Fibroblast of pulmonary artery (primary cell): ENCODE measurements at places on chromosomes 7 and 10.

DNA sequence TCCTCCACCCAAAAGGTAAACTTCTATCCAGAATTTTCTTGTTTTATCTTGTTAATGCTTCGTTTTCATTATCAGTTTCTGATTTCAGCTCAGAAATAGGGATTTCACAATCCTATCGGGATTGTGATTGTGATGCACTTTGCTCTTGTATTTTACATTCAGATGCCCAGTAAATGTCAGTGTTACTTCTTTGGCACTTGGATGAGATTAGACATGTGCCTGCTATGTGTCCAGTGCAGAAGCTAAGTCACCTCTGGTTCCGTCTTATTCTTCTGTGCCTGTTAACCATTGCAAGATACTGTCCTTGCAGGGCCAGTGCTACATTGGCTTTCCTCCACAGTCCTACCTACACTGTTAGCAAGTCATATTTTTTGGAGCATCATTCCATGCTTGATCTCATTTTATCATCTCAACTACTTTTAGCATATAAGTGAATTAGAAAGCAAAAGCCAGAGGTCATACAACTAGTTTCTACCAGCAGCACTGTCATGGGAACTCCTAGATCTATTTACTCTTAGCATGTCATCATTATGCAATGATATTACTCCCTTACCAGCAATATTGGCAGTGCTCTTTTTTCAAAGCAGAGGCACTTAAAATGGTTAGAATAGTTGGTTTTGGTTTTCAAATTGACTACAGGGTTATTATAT lies 26.7 kb downstream of the ZNF277 start:
- DNase-seq: peak; percentile 9

DNA sequence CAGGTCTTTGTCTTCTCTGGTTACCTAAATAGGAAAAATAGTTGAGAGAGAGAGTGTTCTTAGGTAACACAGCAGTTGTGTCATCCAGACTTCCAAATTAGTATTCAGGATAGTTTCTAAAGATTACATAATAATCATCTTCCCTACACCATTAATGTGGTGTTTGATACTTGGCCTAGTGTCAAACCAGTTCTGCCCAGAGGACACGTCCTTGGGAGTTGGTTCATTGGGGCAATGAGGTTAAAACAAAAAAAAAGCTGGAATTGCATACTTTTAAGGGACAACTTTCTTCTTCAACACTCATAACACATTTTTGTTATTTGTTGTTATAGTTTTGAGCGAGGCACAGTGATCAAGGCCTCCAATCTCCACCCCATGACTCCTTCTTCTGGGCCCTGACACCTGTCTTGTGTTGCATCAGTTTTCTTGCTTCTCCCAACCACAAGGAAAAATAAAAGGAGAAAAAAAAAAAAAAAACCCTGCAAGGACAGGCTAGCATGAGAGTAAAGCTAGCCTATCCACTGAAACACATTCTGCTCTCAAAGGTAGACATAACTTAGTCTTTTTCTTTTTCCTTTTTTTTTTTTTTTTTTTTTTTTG lies 28.8 kb downstream of the STN1 start:
- no peak for DNase-seq

GRCh38 chr10:75019370-75019769 lies 92.1 kb upstream of the SAMD8 start:
- DNase-seq: peak; percentile 65

- DNase-seq: peak; percentile 80
These were observed 75.6 kb downstream of the CCDC6 start for GRCh38 chr10:59830601-59831259.

DNA sequence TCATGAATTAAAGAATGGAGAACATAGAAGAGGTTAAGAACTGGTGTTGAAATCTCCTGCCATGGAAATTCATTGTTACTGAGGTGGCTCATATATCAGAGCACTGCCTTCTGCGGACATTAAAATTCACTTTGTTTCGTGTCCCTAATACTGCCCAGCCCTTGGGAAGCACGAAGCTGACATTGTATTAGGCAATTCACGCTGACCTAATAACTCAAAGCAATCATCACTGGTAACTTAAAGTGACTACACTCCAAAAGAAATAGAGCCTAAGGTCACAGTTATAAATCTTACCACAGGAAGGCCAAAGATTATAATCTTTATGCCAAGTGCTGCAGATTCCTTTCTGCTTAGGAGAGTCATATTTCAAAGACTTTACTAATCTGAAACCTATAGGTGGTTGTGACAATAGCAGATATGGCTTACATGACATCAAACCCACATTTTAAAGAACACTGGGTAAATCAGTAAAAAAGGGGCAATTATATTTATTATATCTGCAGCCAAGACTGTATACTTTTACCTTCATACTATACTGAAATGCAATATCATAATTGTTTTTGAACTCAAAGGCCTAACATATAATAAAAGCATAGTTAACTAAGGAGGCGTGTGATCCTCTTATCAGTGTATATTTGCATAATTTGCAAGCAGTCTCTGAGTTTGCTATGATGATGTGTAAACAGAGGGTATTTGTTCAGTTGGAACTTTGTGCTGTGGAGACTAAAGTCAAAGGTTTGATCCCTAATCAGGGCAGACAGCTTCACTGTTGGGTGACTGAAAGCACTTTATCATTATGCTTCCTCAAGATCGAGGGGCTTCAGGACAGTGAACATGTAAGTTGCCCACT lies 51.9 kb upstream of the CAPZA2 start:
- DNase-seq: no peak

DNA sequence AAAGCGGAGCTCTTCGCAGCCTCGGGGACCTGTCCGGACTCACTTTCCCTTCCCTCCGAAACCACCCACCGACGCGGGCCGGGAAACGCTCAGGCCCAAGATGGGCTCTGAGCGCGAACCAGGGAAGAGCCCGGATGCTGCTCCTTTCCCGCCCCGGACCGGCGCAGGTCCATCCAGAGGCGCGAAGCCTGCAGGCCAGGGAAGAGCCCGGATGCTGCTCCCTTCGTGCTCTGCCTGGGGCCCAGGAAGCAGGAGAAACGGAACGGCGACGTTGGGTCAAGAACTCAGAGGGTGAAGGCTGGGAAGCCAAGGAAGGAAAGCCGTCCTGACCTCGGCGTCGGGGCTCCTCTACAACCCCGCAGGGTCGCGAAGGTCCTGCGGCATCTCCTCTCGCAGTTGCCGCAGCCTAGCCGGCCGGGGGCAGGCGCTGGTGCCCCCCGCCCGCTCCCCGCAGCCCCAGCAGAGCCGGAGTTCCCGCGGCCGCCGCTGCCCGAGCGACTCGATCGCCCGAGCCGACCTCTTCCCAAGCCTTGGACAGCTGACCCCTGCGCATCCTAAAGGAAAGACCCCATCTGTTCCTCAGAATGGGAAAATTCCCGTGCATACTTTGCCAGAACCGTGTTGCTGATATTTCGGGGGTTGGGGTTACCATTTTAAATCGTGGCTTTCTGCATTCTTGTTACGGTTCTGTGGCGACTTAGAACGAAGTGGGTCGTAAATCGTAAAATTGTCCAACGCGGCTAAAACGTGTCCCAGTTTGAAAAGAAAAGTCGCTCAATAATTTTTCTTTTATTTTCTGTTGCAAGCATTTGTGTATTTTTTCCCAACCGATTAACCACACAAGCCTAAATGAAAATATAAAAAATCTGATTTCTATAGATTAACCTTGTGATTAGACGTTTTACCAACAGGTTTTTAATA lies 7.5 kb downstream of the HOXA1 start:
- no peak for DNase-seq

GRCh38 chr7:3254718-3255117 lies 46.3 kb upstream of the SDK1 start:
- no peak for DNase-seq

DNA sequence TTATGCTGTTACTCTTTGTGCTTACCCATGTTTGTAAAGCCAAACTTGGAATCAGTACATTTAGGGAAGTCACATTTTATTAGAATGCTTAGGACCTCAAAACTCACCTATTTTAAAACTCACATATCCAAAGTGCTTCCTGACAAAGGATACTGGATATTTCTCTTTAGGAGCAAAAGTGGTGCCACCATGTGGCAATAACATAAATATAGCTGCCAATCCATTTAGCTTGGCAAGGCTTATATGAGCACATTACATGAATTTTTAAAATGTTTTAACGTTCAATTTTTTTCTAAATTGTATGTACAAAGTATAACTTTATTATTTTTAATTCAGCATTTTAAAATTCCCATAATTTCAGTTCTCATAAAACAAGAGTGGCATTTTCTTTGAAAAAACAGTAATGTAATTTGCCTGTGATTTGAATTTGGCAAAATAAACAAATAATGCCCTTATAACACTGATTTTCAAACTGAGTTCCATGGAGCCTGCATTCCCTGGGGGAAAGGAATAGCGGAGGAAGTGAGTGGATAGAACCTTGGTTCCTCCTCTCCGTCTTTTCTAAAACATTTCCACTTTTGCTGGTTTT lies 75.4 kb downstream of the HDAC9 start:
- peak; percentile 74 for DNase-seq

GRCh38 chr7:73623798-73624668 lies at the start of gene MLXIPL:
MLXIPL (minus strand) TSS chr7:73624522; CDS start chr7:73624492, 30 bp downstream.
- DNase-seq: peak; percentile 26

DNA sequence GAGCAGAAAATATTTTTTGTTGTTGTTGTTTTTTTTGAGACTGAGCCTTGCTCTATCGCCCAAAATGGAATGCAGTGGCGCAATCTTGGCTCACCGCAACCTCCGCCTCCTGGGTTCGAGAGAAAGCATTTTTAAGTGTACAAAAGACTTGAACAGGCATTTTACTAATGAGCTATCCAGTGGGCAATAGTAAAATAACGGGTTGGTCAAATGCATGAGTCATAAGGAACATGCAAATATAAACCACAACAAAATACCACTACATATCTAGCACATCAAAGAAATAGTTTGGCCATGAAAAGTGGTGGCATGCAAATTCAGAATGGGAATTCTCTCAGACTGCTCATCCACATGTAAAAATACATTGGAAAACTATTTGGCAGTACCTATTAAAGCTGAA lies 71.7 kb upstream of the TMEM106B start:
- DNase-seq: no peak

DNA sequence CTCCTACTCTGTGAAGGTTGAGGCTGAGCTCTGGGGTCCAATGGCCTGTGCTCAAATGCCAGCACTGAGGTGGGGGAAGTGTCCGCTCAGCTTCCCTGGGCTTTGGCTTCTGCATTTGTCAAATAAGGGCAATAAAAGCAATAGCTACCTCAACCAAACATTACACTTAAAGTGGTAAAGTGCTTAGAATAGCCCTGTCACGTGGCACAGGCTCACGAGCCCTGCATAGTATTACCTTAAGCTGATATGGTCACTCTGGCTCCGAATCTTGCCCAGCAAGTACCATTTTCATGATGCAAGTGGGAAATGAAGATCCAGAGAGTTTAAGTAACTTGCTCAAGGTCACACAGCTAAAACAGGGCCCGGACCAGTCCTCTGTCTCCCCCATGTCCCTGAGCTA lies 451.1 kb upstream of the ZMIZ1 start:
- no peak for DNase-seq

DNA sequence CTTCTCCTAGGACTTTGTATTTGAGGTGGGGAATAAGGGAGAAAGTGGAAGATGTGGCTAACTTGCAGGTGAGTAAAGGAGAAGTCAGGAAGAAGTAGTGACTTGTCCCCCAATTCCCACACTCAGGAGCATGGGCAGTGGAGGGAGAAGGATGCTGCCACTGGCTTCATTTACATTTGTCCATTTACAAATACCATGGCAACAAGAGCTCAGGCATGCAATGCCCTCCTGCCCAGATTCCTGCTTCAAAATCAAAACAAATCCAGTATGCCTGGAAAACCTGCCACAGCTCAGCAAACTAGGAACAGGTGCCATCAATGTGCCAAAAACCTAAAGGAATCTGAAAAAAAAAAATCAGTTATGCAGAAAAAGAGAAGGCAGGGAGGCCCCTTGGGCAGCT lies 139.9 kb downstream of the KCNMA1 start:
- no peak for DNase-seq

DNA sequence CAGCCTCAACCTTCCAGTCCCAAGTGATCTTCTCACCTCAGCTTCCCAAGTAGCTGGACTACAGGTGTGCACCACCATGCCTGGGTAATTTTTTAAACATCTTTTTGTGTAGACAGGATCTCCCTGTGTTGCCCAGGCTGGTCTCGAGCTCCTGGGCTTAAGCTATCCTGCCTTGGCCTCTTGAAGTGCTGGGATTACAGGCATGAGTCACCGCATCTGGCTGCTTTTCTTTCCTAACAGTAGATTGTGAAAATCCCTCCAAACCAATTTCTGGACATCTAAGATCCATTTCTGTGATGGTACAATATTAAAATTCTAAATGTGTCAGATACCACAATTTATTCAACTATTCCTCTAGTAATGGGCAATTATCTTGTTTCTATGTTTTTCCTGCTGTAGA lies 38.7 kb downstream of the RAB18 start:
- peak; percentile 57 for DNase-seq

DNA sequence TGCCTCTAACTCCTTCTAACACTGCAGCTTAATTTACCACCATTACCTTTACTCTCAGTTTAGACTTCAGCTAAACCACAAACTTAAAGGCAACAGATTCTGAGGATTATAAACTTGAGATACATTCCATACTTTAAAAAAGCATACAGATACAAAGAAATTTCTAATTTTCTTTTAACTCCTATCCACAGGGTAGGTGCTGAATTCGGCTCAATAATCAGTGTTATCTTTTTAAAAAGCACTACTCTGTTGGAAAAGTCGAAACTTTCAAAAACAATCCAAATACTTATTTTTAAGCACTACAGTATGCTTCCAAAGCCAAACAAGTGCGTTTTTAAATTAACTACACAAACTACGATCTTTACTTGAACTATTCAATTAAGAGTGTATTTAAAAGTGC lies 1.0 kb downstream of the SMNDC1 start:
- no peak for DNase-seq

- no peak for DNase-seq
These were observed 452.3 kb upstream of the GALNT17 start for GRCh38 chr7:70679661-70680060.

GRCh38 chr7:30348083-30348560 lies 63.7 kb downstream of the ZNRF2 start:
- DNase-seq: peak; percentile 88

DNA sequence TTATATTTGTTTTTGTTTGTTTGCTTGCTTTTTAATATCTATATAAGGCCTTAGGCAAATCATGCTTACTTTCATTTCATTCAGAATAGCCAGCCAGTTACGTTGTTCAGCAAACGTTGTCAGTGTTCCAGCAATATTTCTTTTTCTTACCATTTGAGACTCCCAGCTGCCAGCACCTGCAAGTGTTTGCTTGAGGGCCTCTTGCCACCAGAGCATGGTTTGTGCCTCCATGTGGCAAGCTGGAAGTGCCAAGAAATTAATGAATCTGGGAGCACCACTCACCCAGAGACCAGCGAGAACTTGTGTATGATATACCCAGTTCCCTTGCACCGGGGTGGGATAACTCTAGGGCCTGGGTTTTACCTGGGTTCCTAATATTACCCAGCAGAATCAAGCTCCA lies 177.1 kb upstream of the CSTF2T start:
- DNase-seq: no peak

GRCh38 chr7:150952331-150953050 lies 25.6 kb downstream of the KCNH2 start:
- no peak for DNase-seq

GRCh38 chr10:43380610-43381222 lies 9.3 kb downstream of the FXYD4 start:
- peak; percentile 26 for DNase-seq
